ENCODE measurements at places on chromosomes 6 and 20.

GRCh38 chr6:12884983-12885382 lies 168.4 kb downstream of the PHACTR1 start:
- DNase-seq: no peak

DNA sequence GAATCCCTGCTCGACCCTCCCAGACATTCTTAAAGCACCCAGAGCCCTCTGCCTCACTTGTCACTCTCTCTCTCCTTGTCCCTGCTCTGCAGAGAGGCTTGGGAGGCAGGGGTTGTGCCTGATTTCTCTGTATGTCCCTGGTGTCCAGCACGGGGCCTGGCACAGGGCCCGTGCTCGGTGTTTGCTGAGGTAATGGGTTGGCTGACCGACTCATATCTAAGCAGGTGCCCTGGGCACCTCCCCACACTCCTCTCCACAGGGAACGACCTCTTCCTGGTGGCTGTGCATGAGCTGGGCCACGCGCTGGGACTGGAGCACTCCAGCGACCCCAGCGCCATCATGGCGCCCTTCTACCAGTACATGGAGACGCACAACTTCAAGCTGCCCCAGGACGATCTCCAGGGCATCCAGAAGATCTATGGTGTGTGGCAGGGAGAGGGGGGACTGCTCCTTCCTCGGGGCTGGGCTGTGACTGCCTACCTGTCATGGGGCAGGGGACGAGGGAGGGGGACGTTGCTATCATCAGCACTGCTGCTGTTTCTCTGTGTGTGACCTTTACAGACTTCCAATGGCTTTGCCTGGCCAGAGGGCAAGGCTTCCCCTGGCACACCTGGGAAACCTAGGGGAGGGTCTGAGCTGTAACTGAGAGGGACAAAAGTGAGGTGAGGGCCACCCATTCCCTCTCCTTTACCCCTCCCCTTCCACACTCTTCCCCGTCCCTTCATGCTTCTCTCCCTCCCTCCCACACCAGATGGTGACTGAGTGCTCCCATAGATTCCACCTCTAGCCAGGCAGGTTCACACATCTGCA lies 14.2 kb downstream of the MMP24OS start:
- DNase-seq: no peak

- DNase-seq: no peak
Observed at GRCh38 chr6:105692613-105693215, 289.8 kb upstream of the PREP start.

GRCh38 chr20:50456452-50457324 lies 53.5 kb upstream of the PTPN1 start:
- DNase-seq: no peak

- no peak for DNase-seq
Observed at GRCh38 chr6:33160728-33161344, 31.4 kb downstream of the COL11A2 start.
